ENCODE measurements at places on chromosomes 11 and 22. TPM values are rescaled to one million over a fixed set of nuclear protein-coding genes. Genes with fewer than 3 reads are reported as not detected.

GRCh38 chr11:109309153-109309552, 112.8 kb upstream of the C11orf87 start:
- no peak for DNase-seq

The GDPD5 gene
- 24.3 TPM for total RNA-seq

DNA sequence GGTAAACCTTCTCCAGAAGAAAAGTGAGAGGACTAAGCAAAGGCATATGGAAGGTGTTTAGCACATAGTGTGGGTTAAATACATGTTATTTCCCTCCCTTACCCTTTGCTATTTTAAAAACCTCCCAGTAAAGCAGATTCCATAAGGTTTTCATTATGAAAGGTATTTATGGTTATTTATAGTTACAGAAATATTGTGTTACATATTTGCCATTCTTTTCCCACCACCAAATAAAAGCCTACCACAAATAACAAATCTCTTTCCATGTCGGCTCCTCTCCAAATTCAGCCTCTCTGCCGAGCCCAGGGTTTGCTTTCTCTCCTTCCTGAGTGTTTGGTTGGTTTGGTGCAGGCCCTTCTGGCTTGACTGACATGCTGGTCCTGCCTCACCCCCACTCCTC, 64.4 kb downstream of the INSC start:
- DNase-seq: no peak

- DNase-seq: peak; percentile 24
Measured at GRCh38 chr22:19766511-19767426, 6.2 kb downstream of the TBX1 start.

The PAX6 gene
- total RNA-seq: 4.0 TPM

GRCh38 chr11:129657866-129658525, 157.7 kb upstream of the TMEM45B start:
- no peak for DNase-seq

DNA sequence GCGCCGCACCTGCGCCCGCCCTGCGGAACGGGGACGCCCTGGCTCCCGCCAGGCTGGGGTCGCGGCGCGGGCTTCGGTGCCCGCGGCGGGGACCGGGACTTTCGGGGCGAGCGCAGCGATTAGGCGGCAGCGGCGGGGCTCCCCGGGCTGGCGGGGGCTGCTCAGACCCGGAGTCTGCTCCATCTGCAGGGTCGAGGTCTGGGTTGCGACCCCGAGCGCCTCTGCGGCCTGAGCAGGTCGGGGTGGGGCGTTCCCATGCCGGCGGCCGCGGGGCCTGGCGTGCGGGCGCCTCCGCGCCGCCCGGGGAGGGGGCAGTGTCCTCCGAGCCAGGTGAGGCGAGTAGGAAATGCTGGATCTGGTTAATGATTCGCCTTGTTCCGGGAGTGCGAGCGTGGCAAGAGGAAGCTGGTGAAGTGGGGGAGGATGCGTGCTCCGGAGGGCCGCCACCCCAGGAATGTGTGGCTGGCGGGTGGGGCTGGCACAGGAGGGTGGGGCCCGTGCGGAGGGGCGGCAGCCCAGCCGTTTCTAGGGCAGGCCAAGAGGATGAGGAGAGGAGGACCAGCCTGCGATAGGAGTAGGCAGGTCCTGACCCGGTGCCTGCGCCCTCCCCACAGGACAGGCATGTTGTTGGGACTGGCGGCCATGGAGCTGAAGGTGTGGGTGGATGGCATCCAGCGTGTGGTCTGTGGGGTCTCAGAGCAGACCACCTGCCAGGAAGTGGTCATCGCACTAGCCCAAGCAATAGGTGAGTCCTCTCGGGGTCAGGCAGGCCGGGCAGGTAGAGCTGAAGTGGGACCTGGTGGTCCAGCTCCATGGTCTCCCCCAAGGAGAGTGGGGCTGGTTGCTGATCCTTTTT, 606 bp downstream of the RASSF7 start:
- DNase-seq: peak; percentile 80

GRCh38 chr11:1563697-1564534, 8.2 kb downstream of the DUSP8 start:
- DNase-seq: peak; percentile 58

DNA sequence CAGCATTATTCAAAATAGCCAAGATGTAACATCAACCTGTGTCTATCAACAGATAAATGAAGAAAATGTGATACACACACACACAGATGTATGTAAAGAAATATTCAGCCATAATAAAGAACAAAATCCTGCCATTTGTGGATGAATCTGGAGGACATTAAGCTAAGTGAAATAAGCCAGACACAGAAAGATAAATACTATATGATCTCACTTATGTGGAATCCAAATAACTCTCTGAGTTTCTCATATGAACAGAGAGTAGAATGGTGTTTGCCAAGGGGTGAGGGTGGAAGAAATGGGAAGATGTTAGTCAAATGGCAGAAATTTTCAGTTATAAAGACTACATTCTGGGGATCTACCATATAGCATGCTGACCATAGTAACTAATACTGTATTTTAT, 224.2 kb downstream of the GUCY1A2 start:
- DNase-seq: no peak

The TLCD5 gene
- 2.6 TPM for total RNA-seq

DNA sequence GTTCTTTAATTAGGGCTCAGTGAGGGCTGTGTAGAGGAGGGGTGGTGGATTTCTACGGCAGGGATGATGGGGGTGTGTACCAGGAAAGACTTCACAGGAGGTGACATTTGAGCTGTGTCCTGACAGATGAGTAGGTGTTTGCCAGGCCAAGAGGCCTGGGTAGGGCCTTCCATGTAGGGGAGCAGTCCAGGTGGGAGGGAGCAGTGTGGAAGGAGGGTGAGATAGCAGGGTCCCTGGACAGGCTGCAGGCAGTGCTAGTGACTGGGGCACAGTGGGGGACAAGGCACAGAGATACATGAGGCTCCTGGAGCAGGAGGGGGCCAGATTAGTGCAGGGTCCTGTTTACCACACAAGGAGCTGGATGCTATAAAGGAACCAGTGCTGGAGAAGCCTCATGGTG, 147.9 kb upstream of the CADM1 start:
- no peak for DNase-seq

The SMC1B gene
- not detected for total RNA-seq

The DLG2 gene
- 4.8 TPM for total RNA-seq

The MAJIN gene
- total RNA-seq: 0.47 TPM

GRCh38 chr11:64776875-64777274, 1.5 kb downstream of the SF1 start:
- no peak for DNase-seq

DNA sequence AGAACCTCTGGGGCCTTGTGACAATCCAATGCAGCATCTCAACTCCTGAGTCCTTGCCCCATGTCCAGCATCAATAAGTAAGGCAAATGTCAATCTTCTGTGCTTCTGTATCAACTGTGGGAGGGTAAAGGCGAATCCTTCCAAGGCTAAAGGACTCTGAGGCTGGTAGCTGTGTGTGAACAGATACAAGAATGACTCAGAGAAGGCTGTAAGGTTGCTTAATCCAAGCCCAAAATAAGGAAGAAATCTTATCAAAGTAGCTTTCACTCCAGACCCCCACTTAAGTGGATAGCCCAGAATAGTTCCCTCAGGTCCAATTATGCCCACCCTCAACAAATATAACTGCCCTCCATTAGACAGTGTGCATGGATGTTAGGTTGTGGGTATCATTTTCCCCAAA, 28.1 kb upstream of the SCGB1A1 start:
- DNase-seq: no peak

- no peak for DNase-seq
Measured at GRCh38 chr11:69233744-69234570, 60.0 kb upstream of the MYEOV start.

DNA sequence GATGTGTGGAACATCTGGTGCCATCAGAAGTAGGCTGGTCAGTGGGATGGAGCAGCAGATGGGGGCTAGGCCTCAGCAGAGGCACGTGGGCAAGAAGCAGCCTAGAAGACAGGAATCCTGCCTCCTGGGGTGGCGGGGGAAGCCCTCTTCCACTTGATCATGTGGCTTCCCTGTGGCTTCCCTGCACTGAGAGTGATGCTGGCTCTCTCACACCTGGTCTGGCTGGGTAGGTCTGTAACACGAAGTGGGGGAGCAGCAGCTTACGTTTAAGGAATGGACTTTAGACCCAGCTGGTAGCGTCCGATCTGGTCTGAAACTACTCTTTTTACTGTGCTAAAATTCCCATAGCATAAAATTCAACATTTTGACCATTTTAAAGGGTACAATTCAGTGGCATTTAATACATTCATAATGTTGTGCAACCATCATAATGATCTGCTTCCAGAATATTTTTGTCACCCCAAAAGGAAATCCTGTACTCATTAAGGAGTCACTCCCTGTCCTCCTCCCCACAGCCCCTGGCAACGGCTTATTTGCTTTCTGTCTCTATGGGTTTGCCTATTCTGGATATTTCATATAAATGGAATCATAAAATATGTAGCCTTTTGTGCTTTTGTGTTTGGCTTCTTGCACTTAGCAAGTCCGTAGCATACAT, 21.7 kb downstream of the PTPN5 start:
- DNase-seq: no peak

GRCh38 chr11:118318581-118319336, 14.2 kb downstream of the CD3E start:
- DNase-seq: no peak

The SLC22A25 gene
- total RNA-seq: not detected

DNA sequence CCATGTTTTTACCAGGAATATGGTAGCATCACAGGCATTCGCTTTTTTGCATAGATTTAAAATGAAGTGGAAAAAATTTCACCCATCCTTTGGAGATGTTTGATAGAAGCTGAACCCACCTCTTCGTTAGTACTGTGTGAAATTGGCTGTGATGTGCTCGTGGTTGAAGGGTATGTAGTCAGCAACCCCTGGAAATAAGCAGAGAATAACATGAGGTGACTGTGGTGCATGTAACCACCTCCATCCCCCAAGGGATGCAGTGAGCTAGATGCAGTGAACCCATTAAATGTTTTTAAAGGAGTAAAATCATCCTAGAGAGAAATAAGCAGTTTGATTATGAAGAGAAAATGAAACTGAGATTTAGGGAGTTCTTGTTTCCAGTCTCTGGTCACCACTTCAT, 15.9 kb downstream of the CBLIF start:
- no peak for DNase-seq

- DNase-seq: no peak
Measured at GRCh38 chr11:6895010-6895409, 2.7 kb upstream of the OR2D2 start.

The GRM5 gene
- total RNA-seq: 0.06 TPM

DNA sequence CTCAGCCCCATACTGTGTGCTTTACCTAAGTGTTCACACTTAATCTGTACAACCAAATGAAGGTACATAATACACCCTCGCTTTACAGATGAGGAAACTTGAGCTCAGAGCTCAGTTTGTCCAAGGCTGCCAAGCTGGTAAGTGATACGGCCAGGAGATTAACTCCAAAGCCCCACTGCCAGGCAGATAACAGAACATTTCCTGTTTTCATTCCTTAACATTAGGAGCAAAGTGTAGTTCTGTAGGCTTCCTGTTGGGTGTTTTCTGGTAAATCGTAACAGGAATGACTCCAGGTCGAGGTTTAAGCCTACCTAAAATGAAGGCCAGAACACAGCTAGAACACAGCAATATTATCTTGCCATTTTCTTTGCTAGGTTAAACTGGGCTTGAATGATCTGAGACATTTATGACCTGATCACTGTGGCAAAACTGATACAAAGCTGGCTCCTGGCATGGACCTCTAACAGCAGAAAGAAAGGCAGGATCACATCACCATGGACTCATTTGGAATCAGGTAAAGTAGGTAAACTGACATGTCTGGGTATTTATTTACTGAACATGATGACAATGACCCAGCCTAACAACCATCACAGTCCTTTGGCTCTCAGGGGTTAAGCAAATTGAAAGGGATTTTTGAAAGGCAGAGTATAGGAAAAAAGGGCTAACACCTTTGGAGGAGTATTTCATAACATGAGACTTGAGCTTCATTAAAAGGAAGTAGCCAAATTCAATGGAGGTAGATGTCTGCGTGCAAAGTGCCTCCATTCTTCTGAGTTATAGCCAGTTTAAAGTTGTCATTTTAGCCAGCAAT, 3.9 kb upstream of the NUP50 start:
- DNase-seq: peak; percentile 25

The RIMBP3C gene
- total RNA-seq: not detected

DNA sequence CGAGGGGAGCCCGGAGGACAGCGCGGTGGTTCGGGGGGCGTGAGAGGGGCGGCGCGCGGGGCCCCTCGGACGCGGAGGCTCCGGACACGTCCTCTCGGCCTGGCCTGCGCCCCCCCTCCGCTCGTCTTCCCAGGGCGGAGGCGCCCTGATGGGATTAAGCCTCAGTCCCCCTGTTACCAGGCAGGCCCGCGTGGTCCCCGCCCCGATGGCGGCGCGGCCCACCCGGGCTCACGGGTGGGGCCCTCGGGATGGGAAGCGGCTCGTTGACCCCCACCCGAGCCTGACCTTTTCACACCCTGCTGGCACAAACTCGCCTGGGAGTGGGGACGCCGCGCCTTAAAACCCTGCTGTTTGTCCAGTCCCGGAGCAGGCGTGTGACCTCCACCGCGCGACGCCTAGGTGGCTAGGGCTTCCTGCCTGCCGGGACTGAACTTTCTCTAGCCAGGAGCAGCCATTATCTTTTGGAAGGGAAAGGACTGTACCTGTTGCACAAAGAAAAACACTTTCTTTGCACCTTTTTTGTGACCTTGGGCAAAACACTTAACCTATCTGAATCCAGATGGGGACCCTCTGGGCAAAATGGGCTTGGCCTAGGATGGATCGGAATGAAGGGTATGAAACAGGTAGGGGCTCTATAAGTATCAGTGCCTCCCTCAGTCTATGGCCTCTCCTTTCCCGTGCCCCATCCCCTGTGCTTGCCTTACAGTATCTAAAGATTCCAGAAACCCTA, 1.0 kb downstream of the KIAA1671 start:
- peak; percentile 65 for DNase-seq

Data from pancreas (tissue), 10 donors.